ENCODE measurements at places on chromosomes 3 and 15.
A peak's percentile ranks its signal among the peaks of the same experiment; 100 is the strongest.

GRCh38 chr3:121979734-121980449 lies 42.2 kb downstream of the ILDR1 start:
- no peak for DNase-seq

GRCh38 chr3:52218937-52219650 lies 6.4 kb downstream of the TLR9 start:
- no peak for DNase-seq

GRCh38 chr15:33561407-33561806 lies 250.6 kb downstream of the RYR3 start:
- DNase-seq, result no peak

DNA sequence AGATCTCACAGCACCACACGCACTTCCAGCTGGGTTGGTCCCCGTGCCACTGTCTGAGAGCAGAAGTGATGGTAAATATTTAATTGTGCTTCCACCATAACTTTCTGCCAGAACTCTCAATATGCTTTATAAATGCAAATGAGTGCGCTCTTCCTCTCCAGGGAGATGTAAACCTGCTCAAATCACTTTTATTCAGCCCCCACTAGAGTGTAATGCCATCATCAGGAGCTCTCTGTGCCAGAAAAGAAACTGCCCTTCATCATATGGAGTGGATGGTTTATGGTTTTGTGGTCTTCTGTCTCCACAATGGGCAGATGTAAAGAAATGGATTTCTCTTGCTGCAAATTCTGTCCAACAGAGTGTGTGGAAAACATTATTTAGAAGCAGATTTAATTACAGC lies 127.0 kb downstream of the EPHB1 start:
- DNase-seq, result no peak

DNA sequence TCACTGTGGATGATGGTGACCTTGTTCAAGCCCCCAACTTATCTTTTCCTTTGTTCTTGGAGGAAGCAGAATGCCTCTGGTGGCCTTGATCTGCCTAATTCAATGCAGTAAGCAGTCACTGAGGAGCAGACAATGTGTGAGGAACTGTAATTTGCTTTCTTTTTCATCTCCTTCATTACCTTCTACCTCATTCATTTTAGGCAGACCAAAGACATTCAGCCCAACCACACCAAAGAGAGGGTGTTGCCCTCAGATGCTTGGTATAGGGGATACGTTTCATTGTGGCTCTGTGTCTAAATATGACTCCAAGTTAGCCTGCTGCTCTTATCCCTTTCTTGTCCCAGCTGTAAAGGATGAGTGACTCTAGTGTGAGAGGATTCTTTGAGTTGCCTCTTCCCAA lies 15.3 kb downstream of the EXOSC7 start:
- DNase-seq, result no peak

DNA sequence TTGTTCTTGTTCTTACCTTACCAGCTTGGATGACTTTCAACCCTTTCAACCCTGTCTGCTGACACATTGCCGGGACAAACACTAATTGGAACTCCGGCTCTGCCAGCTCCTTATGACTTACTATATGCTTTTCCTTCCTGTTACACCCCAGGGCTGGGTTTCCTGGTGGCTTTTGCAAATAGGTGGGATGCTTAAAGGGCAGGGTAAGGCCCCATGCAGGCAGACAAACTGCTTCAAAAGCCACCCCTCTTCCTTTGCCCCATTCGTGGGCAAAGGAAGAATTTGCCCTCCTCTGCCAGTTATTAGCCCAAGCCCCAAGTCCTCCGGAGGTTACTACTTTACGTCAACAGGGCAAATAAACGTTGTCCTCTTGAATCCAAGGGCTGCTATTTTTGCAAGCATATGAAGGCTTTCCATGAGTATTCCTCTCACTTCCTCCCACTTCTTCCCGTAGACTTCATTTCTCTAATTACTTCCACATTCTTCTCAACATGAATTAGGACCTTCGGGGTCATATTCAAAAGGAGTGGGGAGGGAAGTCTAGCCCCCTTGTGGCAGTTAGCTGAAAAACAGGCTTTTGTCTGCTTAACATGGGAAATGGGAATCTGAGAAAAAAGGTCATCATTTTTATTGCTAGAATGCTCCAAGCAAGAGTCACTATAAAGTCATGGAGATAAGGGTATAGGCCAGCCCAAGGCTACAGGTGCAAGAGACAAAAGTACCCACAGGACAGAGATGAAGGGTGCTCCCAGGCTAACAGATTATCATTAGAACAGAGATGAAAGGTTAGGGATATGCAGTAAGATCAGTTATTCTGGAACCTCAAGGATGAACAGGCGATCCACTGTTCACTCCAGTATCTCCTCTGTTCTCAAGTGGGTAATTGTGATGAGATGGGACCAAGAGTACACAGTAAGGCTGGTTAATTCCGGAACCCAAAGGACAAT lies 56.3 kb upstream of the FSTL1 start:
- no peak for DNase-seq

DNA sequence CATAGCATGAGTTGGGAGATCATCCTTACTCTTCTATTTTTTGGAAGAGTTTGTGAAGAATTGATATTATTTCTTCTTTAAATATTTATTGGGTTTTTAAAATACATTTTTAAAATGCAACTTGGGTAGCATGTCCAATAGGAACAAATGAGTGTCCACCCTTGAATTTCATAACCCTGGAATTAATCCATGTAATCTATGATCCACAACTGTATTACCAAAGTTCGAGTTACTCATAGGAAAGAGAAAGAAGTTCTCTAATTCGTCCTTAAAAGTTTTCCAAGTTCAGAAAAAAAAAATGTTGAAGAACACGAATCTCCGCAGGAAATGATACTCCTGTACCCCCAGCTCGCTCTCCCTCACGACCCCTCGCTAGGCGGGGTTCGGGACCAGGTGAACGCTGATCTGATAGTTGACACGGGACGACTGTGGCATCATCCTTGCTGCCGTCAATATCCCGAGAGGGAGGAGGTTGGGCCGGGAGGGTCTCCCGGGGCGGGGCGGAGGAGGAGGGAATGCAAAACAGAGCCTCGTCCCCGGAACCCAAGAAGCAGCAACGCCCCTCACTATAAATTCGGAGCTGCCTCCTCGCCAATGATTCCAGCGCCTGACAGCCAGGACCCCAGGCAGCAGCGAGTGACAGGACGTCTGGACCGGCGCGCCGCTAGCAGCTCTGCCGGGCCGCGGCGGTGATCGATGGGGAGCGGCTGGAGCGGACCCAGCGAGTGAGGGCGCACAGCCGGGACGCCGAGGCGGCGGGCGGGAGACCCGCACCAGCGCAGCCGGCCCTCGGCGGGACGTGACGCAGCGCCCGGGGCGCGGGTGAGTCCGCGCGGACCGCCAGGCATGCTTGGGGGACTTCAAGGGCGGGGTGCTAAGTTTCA lies at the start of gene AGTR1:
TSS of gene AGTR1 (plus strand) at position 598 of the 884 bp plus-strand sequence. CDS start 43,133 bp downstream, outside the sequence.
- DNase-seq, result peak; percentile 32

GRCh38 chr3:124407260-124407659 lies 323.0 kb upstream of the UMPS start:
- DNase-seq, result no peak

GRCh38 chr15:42608752-42609488 lies 33.5 kb downstream of the STARD9 start:
- no peak for DNase-seq

DNA sequence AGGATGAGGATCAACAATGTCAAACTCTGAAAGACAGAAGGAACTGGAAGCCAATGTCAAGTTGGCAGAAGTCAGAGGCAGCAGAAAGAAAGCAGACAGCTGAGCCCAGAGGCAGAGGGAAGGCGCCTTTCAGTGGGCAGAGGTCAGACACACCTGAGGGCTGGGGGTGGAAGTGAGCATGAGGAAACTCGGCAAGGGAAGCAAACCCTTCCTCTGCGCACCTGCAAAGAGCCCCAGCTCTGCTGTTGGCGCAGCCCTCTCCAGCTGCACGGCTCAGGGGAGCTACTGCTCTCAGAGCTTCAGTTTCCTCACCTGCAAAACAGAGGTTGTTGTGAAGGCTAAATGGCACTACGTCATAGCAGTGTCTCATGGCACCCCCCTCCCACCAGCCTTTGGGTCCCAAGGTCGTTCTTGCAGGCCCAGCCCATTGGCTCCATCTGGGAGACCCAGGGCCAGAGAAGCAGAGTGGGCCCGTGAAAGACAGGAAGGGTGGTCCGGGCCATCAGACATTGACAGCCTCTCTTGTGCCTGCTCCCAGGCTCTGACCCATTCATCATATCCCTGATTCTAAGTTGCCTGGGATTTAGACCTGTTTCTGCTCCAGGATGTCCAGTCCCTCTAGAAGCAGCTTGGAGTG lies 53.3 kb upstream of the SLC6A11 start:
- DNase-seq, result no peak

DNA sequence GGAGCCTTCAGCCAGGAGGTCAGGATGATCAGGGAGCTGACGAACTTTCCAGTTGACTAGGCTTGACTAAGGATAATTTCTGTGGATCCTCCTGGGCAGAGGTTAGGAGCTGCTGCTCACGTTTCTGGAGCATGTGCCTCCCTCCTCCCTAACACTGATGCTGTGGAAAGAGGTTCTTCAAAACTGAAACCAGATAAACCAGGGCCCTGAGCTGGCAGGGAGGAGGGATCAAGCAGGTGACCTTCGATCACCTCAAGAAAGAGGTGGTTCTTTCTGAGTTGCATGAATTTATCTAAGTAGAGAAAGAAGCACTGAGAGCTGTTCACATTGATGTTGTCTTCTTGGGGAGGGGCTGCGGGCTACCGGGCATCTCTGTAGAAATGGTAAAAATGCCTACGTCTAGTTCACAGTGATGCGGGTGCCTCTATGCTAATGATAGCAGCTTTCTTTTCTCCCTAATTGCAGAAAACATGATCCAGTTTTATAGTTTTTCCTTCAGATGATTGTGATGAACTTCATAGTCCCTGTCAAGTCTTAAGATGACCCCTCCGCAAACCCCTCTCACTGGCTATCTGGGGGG lies 332.7 kb upstream of the LRRFIP2 start:
- DNase-seq, result no peak

- no peak for DNase-seq
These were observed 129.5 kb downstream of the TFDP2 start for GRCh38 chr3:142019794-142020320.

GRCh38 chr3:111895071-111895470 lies 36.0 kb downstream of the PHLDB2 start:
- no peak for DNase-seq

- no peak for DNase-seq
These were observed 93.7 kb downstream of the MYLK start for GRCh38 chr3:123790254-123791072.

DNA sequence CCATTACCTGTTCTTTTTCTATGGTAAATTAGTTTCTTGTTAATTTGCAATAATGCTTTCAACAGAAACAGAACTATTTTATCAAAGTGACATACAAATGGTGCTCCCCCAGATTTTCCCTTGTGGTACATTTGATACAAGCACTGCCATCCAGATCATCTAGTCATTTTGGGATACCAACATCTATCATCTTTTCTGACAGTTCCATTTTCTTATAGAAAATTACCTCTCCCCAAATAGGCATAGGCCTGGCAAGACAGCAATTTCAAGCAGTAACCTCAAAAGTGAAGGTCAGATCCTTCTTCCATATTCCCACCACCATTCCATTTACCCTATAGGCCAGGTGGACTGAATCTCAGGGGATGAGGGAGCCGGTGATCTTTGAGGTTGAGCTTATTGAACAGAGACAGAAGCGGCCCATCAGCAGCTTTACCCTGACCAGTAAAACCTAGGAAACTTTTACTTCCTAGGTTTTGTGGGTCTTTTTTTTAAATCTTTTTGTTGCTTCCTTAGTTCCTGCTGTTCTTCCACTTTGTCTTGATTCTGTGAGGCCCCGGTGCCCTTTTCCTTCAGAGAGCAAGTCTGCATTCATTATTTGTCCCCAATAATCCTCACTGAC lies 3.1 kb upstream of the PLD1 start:
- no peak for DNase-seq

GRCh38 chr3:58742239-58742638 lies 75.7 kb upstream of the FAM3D start:
- no peak for DNase-seq

DNA sequence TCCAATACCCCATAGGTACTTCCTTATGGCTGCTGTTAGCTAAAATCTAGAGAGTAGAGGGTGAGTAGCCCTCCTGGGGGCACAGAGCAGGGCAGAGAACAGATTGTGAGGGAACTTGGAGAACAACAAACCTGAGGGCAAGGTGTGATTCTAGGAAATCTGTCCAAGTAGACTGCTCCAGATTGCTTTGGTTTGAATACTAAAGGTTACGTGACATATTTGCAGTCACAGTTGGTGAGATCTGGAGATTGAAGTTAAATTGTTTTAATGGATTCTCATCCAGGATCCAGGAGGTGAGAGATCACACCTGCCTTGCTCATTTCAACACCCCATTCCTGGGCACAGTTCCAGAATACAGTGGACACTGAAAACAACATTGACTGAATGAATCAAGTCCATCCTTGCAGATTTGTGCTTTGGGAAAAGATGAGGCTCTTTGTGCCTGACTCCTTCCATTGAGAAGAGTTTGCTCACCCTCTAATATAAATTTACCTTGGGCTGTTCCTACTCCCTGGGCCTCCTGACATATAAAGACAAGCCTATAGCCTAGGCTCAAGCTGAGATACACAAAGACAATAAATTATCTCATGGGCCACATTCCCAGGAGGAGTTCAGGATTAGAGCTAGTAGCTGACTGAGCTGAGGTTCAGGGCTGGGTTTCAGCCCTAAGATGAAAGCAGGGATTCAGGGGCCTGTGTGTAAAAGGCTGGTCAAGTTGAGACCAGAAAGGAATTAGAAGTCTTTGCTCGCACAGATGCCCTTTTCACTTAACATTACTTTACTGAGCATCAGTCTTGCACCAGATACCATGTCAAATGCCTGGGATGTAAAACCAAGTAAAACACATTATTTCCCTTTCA lies 400.9 kb upstream of the MCTP2 start:
- DNase-seq, result no peak

GRCh38 chr15:70034141-70034540 lies 63.6 kb downstream of the TLE3 start:
- DNase-seq, result no peak

- DNase-seq, result no peak
These were observed 126.3 kb upstream of the ZNF385D start for GRCh38 chr3:21877214-21877754.

DNA sequence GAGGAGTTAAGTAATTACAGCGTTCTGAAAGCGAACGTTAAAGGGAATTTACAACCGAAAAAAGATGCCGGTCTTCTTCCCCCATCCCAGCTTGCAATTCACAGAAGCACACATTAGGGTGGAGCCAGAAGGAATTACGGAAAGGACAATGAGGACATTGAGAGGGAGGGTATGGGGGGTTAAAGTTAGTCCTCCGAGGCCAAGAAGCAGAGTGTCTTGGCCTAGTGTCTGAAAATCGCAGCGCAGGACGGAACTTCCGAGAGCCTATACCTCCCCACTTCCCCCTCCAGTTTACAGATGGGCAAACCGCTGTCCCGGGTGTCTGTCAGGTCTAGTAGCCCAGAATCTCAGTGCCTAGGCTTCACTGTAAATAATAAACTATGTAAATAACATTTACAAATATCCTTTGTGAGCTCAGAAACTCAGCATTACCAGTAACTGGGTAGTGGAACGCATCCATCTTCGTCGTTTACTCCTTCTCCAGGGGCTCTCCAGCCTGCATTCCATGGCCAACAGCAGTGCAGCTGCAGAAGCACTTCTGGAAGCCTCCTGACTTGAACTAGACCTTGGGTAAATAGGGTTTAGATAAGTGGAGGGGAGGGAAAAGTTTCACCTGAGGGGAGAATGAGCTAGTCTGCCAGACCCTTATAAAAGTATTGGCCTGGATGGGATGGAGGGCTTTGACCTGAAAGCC lies 922 bp downstream of the ADPRH start:
- no peak for DNase-seq

All from mesothelial cell of epicardium (in vitro differentiated cells).